ENCODE measurements at places on chromosomes 4 and X.

- no peak for DNase-seq
Observed at GRCh38 chr4:183266371-183266770, 53.7 kb downstream of the CLDN22 start.

- DNase-seq = no peak
Observed at GRCh38 chrX:41733939-41734338, 10.0 kb downstream of the GPR82 start.

DNA sequence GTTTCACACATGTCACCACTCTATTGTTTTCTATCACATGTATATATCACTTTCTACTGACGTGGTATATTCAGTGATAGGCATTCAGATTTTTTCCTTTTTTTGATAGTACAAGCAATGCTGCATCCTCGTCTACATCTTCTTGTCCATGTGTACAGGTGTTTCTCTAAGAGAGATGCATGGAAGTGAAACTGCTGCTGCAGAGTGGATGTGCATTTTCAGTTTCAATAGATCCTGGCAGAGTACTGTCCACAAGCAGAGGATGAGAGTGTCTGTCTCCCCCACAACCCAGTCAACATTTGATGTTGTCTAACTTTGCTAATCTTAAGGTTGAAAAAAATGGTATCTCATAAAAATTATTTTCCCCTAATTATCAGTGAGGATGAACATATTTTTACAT, 194.0 kb upstream of the CASK start:
- no peak for DNase-seq

DNA sequence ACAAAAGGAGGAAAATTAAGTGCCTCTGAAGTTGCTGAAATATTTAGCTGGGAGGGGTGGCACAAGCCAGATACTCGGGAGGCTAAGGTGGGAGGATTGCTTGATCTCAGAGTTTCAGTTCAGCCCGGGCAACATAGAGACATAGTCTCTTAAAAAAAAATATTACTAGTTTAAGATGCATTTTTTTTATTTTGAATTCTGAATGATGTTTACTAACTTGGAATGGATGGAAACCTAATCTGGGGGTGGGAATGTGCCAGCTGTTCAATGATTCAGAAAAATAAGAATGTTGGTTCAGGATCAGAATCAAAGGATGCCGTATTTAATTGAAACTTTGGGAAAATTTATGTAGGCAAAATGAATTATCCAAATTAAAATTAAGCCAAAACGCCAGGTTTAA, 167.2 kb upstream of the ANK2 start:
- DNase-seq = no peak

DNA sequence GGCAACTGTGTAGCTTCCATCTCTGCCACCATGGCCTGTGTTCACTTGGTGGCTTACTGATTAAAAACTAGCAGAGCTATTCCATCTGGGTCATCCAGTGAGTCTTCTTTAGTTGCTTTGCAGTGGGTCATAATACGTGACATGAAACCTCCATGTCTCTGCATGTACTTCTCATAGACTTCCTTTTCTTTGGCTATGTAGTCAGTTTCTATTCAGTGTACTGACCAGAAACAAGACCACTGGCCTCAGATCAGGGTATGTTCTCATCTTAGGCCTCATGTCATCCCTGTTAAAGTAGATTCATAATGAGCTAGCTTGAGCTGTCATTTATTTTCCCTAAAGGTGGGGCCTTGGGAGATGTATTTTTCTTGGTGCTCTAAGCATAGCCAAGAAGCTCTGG, 195.2 kb downstream of the CCNG2 start:
- no peak for DNase-seq

DNA sequence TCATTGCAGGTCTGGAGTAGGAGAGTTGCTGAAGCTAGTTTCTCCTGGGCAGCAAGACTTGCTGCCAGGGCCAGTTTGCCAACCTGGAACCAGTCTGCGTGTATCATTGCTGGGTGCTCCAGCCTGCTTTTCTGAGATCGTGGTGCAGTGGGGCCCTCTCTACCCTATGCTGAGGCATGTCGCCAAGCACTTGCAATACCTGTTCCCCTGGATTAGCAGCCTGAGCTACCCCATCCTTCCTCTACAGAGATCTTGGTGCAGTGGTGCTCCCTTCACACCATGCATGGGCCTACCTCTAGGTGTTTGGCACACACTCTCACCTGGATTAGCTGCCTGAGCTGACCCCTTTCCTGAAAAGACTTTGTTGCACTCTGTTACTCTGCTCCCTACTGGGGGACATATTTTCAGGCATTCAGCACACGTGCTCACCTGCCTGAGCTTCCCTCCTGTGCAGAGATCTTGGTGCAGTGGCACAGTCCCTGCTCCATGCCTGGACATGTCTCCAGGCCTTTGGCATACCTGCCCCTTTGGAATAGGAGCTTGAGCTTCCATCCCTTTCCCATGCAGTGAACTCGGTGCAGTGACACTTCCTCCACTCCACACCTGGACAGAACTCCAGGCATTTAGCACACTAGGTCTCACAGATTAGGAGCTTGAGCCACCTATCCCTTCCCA, 133.7 kb upstream of the CXCL13 start:
- DNase-seq = no peak

DNA sequence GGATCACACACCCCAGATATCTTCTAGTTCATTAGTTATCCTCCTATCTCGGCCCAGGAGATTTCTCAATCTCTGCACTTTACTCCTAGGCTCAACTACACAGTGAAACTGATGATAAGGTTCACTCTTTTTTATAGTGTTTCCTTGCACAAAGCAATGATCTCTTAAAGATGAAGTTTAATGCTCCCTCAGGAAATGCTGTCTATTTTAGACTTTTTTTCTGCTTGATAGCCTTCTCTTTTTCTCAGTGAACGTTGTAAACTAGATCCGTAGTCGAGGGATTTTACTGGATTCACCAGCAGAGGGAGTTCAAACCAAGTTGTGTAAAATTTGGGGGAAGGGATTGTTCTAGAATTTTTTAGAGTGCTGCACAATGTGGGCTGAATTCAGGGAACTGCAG, 269.6 kb downstream of the GBA3 start:
- no peak for DNase-seq

GRCh38 chr4:153748378-153748777, 11.4 kb downstream of the RNF175 start:
- no peak for DNase-seq

DNA sequence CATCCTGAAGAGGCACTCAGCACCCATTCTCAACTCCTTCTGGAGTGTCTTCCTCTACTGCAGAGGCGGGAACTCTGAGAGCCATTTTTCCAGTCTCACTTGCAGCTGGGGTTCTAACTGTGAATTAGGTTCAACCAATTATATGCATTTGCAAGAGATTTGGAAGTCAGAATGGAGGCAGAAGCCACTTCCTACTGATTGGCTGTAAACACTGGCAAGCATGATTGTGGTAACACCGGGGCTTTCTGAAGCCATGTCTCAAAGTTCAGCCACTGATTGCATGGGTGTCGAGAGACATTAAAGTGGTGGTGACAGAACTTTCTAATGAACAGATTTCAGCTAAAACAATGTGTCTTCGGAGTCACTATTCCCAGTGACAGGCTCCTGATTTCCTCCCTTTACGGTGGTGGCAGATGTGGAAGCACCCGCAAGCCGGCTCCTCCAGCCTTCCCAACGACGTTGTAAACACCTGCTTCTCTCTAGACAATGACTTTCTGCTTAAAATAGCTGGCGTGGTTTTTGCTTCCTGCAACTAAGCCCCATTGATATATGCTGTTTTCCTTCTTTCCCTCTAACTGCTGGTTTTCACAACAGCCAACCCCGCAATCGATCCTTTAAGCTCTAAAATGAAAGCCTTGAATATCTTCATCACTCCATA, 92.0 kb downstream of the IRF2 start:
- DNase-seq = no peak

- DNase-seq = peak; percentile 81
Observed at GRCh38 chr4:101169044-101170014, 178.0 kb downstream of the PPP3CA start.

- DNase-seq = no peak
Observed at GRCh38 chr4:138032222-138032621, 209.9 kb downstream of the SLC7A11 start.

DNA sequence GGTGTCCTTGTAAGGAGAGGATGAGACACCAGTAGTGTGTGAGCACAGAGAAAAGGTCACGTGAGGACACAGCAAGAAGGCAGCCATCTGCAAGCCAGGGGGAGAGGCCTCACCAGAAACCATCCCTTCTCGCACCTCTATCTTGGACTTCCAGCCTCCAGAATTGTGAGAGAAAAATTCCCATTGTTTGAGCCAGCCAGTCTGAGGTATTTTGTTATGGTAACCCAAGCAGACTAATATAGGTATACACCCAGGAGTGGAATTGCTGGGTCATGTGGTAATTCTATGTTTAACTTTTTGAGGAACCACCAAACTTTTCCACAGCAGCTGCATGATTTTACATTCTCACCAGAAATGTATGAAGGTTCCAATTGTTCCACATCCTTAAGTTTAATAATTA, 25.6 kb downstream of the ZDHHC9 start:
- DNase-seq = no peak

- no peak for DNase-seq
Observed at GRCh38 chrX:1717373-1717772, 102.5 kb downstream of the ASMT start.

- DNase-seq = no peak
Observed at GRCh38 chr4:113738251-113738650, 23.3 kb downstream of the CAMK2D start.

- DNase-seq = no peak
Observed at GRCh38 chrX:8565729-8566128, 101.1 kb downstream of the VCX3B start.

DNA sequence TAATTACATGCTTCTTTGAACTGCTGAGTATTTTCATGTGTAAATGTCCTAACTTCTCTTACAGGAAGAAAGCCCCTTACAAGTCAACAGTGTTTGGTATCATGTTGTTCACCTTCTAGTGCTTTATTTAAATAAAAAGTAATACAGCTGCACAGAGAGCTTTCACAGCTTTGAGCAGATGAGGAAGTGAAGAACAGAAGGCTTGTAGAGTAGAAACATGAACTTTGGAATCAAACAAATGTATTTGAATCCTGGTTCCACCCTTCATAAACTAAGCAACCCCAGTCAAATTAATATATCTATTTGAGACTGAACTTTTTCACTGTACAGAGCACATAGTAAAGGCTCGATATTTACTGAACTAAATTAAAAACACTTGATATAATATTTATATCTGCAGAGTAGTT, 120.5 kb downstream of the CAMK2D start:
- DNase-seq = no peak

GRCh38 chr4:23717528-23718248, 172.2 kb downstream of the PPARGC1A start:
- no peak for DNase-seq

DNA sequence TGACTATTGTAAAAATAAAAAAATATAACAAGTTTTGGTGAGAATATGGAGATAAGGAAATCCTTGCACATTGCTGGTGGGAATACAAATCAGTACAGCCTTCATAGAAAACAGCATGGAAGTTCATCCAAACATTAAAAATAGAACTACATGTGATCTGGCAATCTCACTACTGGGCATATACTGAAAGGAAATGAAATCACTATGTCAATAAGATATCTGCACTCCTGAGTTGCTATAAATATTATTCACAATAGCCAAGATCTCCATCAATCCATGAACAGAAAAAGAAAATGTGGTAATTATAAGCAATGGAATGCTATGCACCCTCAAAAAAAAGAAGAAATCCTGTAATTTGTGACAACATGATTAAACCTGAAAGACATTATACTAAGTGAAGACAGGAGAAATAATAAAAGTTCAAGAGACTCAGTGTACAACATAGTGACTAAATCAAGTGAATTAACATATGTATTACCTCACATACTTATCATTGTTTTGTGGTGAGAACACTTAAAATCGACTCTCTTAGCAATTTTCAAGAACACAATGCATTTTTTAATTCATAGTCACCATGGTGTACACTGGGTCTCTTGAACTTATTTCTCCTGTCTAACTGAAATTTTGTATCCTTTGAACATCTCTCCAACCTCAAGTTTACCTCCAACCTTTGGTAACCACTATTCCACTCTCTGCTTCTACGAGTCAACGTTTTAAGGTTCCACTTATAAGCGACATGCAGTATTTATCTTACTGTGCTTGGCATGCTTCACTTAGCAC, 1703.7 kb upstream of the AGA start:
- DNase-seq = no peak

Data from CD8-positive, alpha-beta T cell (primary cell).